Spinal cord (tissue), 10 donors: ENCODE measurements at places on chromosomes 5 and 9. TPM values are rescaled to one million over a fixed set of nuclear protein-coding genes. Genes with fewer than 3 reads are reported as not detected.

Gene ENC1
- 99.6 TPM for total RNA-seq

Gene ITGA2
- total RNA-seq = 6.5 TPM

Gene GPRIN1
- 14.7 TPM for total RNA-seq

Gene PCDHGA7
- 6.6 TPM for total RNA-seq

Gene CHSY3
- total RNA-seq = 11.9 TPM

Gene ZNF618
- 7.7 TPM for total RNA-seq

Gene OXCT1
- 50.9 TPM for total RNA-seq

Gene LSM11
- 18.7 TPM for total RNA-seq

Gene TAF11L10
- not detected for total RNA-seq

Gene IFNA13
- total RNA-seq = not detected

Gene SLCO6A1
- total RNA-seq = not detected

Gene AHRR
- 2.8 TPM for total RNA-seq

Gene KIF12
- 0.59 TPM for total RNA-seq

Gene FGF1
- total RNA-seq = 25.6 TPM

Gene ANKRD31
- total RNA-seq = 0.50 TPM
